Activated CD4-positive, alpha-beta memory T cell treated with anti-CD3 and anti-CD28 coated beads, Interleukin-2, amount 10 ng/mL, durations not matched to agents 7 days and 5 days (primary cell): ENCODE measurements at places on chromosomes 16 and 17. TPM values are rescaled to one million over a fixed set of nuclear protein-coding genes. Genes with fewer than 3 reads are reported as not detected.
A peak's percentile ranks its signal among the peaks of the same experiment; 100 is the strongest.

HLF gene
- total RNA-seq = 3.3 TPM

HYDIN gene
- total RNA-seq = not detected

NHERF1 gene
- total RNA-seq = 320 TPM

CTRL gene
- 4.5 TPM for total RNA-seq

TBC1D3K gene
- total RNA-seq = not detected

HOXB3 gene
- 10.8 TPM for total RNA-seq

ANKRD40 gene
- total RNA-seq = 31.1 TPM

ZNF385C gene
- not detected for total RNA-seq

TNFSF12 gene
- total RNA-seq = 86.7 TPM

CRYBA1 gene
- total RNA-seq = not detected

C17orf107 gene
- 0.58 TPM for total RNA-seq

DNA sequence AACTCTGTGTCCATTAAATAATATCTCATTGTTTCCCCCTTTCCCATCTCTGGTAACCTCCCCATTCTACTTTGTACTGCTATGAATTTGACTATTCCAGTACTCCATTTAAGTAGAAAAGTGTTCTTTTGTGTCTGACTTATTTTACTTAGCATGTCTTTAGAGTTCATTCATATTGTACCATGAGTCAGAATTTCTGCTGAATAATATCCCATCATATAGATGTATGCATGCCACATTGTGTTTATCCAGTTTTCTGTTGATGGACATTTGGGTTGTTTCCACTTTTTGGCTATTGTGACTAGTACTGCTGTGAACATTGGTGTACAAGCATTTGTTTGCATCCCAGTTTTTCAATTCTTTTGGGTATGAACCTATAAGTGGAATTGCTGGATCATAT, 6.0 kb downstream of the PPM1D start:
- DNase-seq = no peak

DNA sequence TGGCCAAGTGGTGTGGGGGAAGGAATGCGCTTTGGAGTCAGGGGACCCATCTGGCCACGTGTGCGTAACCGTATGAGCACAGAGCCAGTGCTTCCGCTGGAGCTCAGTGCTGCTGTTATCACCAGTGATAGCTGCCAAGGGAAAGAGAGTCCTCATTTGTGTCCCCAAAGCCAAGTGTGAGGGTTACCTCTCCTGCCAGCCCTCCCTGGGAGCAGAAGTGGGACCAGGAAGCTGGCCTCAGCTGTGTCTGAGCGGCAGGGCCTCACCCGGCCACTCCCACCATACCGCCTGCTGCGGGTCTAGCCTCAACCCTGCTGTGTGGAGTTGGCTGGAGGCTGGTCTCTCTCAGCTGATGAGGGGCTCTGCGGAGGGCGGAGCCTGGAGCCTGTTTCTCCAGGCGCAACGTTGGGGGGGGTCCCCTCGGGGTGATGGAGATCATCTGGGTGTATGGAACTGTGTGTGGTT, 44.5 kb downstream of the MEAK7 start:
- no peak for DNase-seq

- DNase-seq = peak; percentile 40
These were observed 544 bp downstream of the CYB561 start for GRCh38 chr17:63445571-63445953.

DNA sequence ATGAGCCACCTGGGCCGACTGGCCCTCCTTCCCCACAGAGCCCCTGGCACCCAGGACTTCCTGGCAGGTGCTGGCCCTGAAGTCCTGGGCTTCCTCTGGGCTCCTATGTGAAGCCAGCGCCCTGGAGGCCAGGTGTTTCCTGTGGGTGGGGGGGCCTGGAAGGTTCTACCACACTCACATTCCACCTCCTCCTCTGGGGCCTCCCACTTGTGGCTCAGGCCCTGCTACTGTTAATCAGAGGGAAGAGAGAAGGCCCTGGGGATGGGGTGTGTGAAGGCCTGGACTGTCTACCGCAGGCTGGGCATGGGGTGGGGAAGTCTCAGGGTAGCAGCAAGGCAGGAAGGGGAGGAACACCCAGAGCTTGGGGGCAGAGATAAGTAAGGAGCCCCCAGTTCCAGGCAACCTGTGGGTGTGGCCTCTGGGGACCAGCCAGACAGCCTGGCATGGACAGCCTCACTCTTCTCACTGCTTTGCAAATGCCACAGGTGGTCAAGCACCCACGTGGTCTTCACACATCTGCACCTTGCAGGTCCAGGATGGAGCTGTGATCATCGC, 111.9 kb upstream of the TNRC6C start:
- DNase-seq = no peak

DNA sequence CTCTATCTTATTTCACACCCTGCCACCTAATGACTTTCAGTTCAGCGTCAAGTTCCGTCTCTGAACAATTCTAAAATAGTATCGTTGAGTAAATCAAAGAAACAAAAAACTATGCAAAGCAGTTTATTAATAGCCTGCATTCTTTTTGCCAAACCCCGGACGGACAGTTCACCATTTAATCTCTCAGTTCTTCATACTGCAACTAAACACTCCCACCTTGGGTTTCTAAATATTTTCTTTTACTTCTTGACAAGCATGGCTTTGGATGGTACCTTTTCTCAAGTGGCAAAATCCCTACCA, 1.2 kb downstream of the MYH11 start:
- DNase-seq = no peak

DNA sequence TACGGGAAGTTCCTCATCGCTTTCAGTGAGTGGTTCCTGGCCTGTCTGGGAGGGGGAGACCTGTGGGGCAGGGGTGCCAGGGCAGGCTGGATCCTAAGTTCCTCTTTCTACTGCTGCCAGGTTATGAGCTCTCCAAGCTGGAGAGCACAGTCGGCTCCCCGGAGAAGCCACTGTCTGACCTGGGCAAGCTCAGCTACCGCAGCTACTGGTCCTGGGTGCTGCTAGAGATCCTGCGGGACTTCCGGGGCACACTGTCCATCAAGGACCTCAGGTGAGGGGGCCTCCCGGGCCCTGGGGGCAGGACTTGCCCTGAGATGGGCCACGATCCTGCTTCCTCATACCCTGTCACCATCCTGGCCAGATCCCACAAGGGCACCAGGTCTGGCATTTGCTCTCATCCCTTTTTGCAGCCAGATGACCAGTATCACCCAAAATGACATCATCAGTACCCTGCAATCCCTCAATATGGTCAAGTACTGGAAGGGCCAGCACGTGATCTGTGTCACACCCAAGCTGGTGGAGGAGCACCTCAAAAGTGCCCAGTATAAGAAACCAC, 5.1 kb downstream of the PRSS8 start:
- no peak for DNase-seq

DNA sequence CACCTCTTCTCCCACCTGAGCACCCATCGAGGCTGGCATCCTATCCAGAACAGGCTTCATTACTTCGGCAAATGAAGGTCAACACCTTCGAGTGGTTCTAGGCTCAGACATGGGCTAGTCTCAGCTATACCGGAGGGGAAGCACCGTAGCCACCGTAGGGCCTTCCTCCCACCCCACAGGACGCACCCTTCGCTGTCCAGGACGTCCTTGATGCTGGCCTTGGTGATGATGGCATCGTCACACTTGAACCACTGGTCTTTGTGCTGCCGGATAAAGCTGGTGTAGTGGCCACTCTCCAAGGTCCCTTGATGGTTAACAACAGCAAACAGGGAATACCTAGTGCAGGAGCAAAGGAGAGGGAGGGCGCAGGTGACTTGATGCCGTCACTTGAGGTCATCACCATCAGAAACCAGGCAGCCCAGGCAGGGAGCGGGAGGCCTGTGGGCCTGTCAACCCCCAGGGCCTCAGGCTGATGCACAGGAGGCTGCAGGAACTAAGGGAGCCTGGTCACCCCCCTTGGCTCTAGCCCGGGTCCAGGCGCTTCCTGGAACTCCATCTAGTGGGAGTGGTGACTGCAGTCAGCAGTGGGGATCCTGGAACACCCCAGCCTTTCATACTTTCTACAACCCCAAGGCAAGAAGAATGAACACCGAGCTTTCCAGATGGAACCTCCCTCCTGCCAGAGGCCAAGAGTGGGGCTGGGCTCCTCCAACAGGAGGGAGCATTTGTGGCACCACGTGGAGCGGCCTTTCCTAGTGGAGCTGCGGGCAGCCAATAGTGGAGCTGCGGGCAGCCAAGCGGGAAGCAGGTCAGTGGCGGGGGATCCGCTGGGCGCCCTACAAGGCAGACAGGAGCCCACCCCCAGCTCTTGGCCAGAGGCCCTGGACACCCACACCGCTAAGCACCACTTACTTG, 38.5 kb downstream of the USP22 start:
- no peak for DNase-seq

DNA sequence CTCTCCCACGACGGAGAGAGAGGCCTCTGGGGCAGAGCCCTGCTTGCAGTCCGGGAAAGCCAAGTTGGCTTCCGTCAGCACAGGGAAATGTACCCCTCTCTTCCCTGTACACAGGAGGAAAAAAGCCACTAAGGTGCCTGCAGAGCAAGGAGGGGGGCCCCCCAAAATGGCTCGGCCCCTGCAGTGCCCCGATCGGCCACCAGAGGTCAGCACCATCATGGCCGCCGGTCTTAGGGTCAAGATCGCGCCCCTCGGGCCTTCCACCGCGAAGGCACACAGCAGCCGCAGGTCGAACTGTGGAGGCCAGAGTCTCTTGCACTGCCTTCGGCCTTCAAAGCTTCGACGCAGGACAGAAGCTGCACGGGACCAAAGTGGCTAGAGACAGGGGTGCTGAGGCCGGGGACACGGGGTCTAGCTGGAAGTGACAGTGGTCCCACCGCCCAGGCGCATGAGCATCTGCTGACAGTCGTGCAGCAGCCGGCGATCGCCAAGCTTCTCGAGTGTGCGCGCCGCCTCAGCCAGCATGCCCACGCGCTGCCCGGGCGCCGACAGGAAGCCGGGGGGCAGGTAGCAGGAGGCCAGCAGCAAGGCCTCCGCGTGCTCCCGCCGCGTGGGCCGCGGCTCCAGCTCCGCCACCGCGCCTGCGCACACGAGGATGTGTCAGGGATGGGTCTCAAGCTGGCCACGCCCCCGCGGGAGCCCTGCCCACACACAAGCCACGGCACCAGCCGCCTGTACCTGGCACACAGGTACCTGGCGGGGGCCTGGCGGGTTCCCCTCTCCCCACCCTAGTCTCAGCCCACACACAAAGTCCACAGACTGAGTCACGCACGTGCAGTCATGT, 24.4 kb downstream of the SREBF1 start:
- DNase-seq = peak; percentile 59

- DNase-seq = peak; percentile 62
These were observed at the start of gene ZBTB4 for GRCh38 chr17:7479213-7480088. TSS of gene ZBTB4 (minus strand) at chr17:7479631. CDS start at chr17:7466801, 12,830 bp downstream.

DNA sequence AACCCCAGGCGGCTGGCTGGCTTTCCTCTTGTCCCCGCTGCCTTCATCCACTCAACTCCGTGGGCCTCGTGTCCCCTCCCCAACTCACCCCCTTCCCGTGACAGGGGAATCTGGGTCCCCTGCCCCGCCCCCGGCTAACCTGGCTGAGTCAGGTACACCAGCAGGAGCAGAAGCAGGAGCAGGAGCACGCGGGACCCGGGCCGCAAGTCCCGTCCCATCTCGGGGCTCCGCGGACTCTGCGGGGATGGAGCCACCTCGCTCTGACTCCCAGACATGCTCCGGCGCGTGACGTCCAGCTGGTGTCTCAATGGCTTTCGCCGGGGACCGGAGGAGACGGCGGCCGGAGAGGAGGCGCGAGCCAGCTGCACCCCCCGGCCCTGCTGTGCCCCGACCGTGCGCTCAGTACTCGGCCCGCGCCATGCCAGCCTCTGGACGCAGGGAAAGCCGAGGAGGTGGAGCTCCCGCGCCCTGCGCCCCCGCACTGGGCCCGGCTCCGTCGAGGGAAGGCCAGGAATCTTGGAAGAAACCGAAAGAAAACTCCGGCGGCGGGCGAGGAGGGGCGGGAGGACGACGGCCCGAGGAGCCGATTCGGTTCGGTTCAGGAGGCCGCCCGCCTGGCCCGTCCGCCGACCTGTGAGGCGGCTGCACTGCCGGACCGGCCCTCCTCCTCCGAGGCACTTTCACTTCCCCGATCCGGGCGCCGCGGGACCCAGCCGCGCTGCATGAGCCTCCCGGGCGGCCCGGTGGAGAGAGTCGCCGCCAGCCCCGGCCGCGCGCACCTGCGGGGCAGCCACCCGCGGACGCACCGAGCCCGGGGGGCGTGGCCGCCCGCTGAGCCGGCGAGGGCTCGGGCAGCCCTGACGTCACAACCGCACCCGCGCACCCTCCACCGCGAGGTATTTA, at the start of the genes CXCL16 and ZMYND15:
Gene CXCL16 (minus strand): TSS at position 807 of the 903 bp plus-strand sequence. CDS start 589 bp downstream, at position 218.
Gene ZMYND15 (plus strand): TSS at position 712 of the 903 bp plus-strand sequence. CDS start 716 bp downstream, outside the sequence.
- DNase-seq = peak; percentile 56

DNA sequence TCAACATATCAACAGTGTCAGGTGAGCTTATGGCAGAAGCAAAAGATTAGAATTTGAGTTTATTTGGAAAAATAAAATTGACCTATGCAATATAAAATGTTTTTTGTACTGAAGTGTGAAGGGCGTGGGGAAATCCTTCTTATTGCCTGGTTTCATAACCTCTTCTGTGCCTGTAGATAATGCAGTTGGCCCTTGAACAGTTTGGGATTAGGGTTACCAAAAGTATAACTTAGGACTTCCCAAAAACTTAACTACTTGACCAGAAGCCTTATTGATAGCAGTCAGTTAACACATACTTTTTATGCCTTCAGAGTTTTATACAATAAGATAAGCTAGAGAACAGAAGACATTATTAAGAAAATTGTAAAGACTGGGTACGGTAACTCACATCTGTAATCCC, 66.0 kb downstream of the TMC6 start:
- DNase-seq = no peak

GRCh38 chr16:90031186-90031930, 12.1 kb upstream of the DBNDD1 start:
- DNase-seq = no peak

DNA sequence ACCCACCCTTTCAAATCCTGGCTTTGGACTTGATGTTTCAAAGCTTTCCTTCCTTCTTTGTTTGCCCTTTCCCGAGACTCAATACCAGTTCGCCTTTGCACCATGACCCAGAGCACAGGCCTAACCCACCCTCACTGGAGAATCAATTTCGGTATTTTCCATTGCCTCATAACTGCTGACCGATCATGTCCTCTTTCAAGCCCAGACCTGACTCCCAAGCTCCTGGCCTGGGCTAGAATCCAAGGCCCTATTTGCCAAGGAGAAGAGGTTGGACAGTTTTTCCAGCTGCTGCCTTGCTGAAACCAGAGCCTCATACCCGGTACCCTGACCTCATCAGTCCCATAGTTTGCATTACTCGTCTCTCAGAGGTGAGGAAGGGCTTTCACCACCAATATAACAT, 35.3 kb upstream of the HELZ start:
- DNase-seq = no peak

GRCh38 chr17:49548506-49549310, 27.0 kb upstream of the NXPH3 start:
- DNase-seq = no peak

GRCh38 chr17:73938706-73939105, 264.8 kb upstream of the RPL38 start:
- no peak for DNase-seq

DNA sequence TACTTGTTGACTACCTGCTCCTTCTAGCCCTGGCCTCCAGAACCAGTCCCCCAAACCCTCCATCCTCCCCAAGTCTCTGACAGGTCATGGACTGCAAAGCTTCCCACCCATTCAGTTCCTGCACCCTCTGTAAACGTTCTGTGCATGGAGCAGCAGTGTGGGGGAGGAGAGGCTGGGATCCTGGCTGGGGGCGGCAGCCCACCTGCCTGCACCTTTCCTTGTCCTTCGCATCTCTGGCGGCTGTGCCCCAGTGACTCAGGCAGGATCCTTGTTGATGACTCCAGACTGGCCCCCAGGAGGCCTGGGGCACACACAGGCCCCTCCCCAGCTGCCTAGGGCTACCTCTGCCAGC, 1.6 kb upstream of the PKMYT1 start:
- DNase-seq = no peak
